ENCODE measurements at places on chromosomes 4 and X.

- no peak for DNase-seq
These were observed 16.1 kb downstream of the COQ2 start for GRCh38 chr4:83268491-83268890.

DNA sequence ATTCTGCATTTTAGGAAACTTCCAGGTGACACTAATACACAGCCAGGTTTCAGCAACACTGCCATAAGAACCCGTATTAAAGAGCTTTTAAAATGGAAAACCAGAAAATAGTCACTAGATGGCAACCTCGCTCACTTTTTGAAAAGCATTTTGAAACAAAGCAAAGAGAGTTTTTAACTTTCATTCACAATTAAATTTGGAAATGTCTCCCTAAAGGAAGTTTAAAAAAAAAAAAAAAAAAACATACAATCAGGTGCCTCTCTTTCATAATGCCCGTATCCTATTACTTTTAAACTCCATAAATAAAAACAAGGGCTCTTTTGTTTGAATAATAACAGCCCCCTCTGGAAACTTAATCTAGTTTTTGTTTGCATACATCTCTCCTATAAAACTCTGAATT, 20.3 kb downstream of the MEPE start:
- DNase-seq = no peak

- DNase-seq = no peak
These were observed at the start of gene SHISA3 for GRCh38 chr4:42396752-42397634. SHISA3 (plus strand) TSS chr4:42397488; CDS start chr4:42398057, 569 bp downstream.

- no peak for DNase-seq
These were observed 8.8 kb downstream of the ENPEP start for GRCh38 chr4:110484767-110485166.

- no peak for DNase-seq
These were observed 57.7 kb downstream of the SAT1 start for GRCh38 chrX:23840674-23841073.

GRCh38 chrX:136190038-136190713, 42.8 kb downstream of the FHL1 start:
- DNase-seq = no peak

GRCh38 chr4:54496412-54496811, 161.3 kb upstream of the KIT start:
- no peak for DNase-seq

DNA sequence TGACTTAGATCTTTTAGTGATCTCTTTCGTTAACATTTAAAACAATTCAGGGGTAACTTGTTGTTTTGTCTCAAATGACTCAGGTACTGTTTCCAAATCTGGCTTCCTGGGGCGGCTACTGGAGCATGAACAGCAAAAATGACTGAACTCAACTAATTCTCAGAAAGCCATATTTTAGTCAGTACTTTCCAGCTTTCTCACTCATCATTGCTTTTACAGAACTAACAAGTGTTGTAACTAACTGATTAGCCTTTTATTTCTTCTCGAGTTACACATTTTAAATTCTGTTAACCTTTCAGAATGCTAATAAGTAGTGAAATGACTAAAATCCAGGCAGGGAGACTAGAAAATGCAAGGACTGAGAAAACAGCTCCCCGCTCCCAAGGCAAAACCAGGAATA, 55.3 kb downstream of the JADE3 start:
- DNase-seq = no peak

DNA sequence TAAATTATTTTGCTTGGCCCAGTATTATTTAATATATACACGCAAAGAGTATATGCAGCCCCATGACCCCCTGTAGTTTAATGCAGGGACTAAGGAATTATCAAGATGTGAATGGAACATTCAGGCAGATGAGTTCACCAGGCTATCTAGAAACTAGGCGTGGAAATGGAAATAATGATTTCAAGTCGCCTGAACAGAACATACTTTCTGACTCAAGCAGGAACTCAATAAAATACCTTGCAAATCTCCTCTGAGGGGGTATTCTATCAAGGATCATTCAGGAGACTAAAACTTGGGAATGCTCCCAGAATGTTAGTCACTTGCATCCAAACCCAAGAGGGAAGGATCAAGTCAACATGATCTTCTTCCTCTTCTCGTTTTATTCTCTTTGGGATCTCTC, 59.6 kb upstream of the RASSF6 start:
- DNase-seq = no peak

- no peak for DNase-seq
These were observed 903.8 kb upstream of the PCDH10 start for GRCh38 chr4:132245319-132245718.

GRCh38 chrX:153688506-153688905, 780 bp downstream of the SLC6A8 start:
- no peak for DNase-seq

GRCh38 chr4:169253113-169253671, 17.6 kb downstream of the SH3RF1 start:
- DNase-seq = no peak

DNA sequence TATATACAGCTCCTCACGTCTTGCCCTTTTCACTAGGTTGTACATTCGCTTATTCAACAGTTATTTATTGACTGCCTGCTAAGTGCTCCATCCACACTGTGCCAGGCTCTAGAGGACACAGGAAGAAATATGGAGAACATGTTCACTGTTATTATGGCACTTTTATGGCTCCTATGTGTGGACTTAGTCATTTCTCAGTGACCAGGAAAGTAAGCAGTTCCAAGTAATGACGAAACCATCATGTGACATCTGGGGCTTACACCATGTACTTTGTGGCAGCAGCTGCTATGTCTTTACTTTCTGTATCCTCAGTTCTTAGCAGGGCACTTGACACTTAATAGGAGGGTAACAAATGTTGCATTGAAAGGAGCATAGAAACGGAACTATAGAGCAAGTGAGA, 278.0 kb downstream of the ANK2 start:
- no peak for DNase-seq

DNA sequence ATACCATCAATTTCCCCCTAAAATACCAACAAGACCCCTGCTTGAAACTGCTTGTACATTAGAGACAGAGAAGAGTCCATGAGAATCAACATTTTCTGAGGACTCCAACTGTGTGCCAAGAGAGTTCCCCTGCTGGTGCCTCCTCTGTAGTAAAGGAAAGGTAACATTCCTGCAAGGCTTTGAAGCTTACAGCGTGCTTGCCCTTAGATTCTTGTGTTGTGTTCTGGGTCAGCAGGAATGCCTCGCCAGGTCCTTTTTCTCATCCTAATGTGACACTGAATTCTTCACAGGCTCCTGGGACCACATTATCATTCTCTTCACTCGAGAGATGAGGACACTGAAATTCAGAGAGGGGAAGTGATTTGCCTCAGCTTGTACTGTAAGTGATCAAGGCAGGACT, 9.7 kb upstream of the EOLA2 start:
- DNase-seq = no peak

- DNase-seq = no peak
These were observed 173.1 kb upstream of the SLIT2 start for GRCh38 chr4:20078644-20079043.

- no peak for DNase-seq
These were observed 195.9 kb downstream of the CHM start for GRCh38 chrX:85851418-85851817.
